ENCODE measurements at places on chromosomes 1 and 21. TPM values are rescaled to one million over a fixed set of nuclear protein-coding genes. Genes with fewer than 3 reads are reported as not detected.
A peak's percentile ranks its signal among the peaks of the same experiment; 100 is the strongest.

- DNase-seq: no peak
These were observed 200.9 kb downstream of the TM2D1 start for GRCh38 chr1:61523893-61524605.

- DNase-seq: no peak
These were observed 19.3 kb downstream of the SLC19A1 start for GRCh38 chr21:45522986-45523385.

GRCh38 chr1:219988387-219988786 is 57.9 kb downstream of the EPRS1 start:
- DNase-seq: no peak

- DNase-seq: no peak
These were observed 55.1 kb upstream of the TMEM51 start for GRCh38 chr1:15098176-15099125.

Gene OR2T33
- polyA plus RNA-seq: not detected

GRCh38 chr1:77370583-77371306 is 88.9 kb downstream of the AK5 start:
- peak; percentile 96 for DNase-seq

DNA sequence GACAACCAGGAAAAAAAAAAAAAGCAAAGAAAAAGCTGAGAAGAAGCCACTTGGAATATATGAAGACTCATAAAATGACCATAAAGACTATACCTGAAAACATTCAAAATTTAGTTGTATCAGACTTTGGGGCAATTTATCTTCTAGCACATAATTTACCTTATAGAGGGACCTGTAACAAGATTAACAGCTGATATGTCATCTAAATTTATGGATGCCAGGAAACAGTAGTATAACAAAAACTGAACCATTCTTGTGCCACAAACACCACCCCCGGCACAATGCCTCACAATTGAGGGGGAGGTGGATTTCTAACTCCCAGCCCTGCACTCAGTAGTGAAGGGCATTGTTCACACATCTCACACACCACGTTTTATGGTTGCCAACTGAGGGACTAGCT is 1352.0 kb downstream of the BRINP3 start:
- DNase-seq: no peak

Gene OR2AJ1
- polyA plus RNA-seq: not detected

DNA sequence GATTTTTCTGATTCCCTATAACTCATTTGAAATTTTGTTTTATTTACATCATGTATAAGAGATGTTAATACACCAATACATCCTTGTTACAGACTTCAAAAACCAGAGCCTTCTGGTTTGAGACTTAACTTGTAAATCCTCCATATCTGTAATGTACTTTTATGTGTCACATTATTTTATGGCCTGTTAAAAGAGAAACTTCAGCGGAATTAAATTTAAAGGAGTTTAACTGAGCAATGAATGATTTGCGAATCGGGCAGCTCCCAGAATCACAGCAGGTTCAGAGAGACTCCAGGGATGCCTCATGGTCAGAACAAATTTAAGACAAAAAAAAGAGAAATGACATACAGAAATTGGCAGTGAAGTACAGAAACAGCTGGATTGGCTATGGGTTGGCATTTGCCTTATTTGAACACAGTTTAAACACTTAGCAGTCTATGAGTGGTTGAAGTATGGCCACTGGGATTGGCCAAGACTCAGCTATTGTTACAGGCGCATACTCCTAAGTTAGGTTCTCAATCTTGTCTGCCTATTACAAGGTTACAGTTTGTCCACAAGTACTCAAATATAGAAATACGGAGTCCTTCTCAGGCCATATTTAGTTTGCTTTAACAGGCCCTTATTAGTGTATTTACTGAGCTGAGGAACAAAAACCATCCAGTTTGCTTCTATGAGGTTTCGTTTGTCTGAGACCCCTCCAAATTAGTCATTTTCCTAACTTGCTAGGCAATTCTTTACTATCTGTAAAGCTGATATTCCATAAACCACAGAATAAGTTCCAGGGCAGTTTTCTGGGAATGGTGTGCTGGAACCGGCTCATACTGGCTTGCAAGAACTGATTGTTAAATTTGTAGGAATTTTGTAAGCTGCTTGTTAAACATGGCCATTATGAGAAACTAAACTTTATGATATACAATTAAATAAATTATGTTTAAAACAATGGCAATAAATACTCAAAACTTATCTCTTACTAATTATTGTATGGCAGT is 56.2 kb upstream of the WDR26 start:
- no peak for DNase-seq

- DNase-seq: no peak
These were observed 22.8 kb downstream of the ATP5PO start for GRCh38 chr21:33892853-33893252.
